ENCODE measurements at places on chromosomes 7 and 10. TPM values are rescaled to one million over a fixed set of nuclear protein-coding genes. Genes with fewer than 3 reads are reported as not detected.

The DENND10 gene
- total RNA-seq: 26.6 TPM

The COL17A1 gene
- not detected for total RNA-seq

The PLXDC2 gene
- 0.31 TPM for total RNA-seq

GRCh38 chr7:146878901-146879300 is 762.3 kb downstream of the CNTNAP2 start:
- H3K4me3 ChIP-seq: no peak overlapping the region
- H3K27ac ChIP-seq: no peak overlapping the region
- no peaks in the 10 kb centered on the region for H3K27me3 ChIP-seq
- DNase-seq: no peak
- H3K36me3 ChIP-seq: no peaks in the 10 kb centered on the region

DNA sequence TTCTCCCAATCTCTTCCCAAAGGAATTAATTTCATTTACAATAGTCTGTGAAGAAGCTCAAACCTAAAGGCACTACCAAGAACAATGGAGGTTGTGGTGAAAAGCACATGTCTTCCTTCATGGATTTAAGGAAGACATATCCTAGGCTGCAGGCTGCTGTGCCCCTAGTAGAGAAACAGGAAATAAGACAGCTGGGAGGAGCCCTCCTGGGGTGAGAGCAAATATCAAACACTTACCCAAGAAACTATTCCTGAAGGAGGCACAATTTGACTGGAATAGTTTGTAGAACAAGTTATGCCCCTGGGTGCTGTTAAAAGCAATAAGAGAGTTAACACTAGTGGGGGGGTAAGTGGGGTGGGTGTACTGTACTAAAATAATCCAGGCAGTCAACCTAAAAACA is 30.1 kb downstream of the PDZD8 start:
- H3K4me3 ChIP-seq: no peak overlapping the region
- DNase-seq: no peak
- no peak overlapping the region for H3K27ac ChIP-seq
- peaks cover 12% of the 10 kb centered on the region for H3K4me1 ChIP-seq

GRCh38 chr7:78175330-78176100 is 376.9 kb downstream of the PHTF2 start:
- H3K4me3 ChIP-seq: no peak overlapping the region
- no peak for DNase-seq
- no peaks in the 10 kb centered on the region for H3K4me1 ChIP-seq

- no peak overlapping the region for H3K27ac ChIP-seq
- H3K4me1 ChIP-seq: no peaks in the 10 kb centered on the region
- peaks cover 2% of the 10 kb centered on the region for H3K27me3 ChIP-seq
- DNase-seq: no peak
- H3K36me3 ChIP-seq: no peaks in the 10 kb centered on the region
Observed at GRCh38 chr10:121592155-121592890, 5.9 kb downstream of the FGFR2 start.

Measured in GM12878 (cell line).